NCI-H69 (cell line): ENCODE measurements at places on chromosomes 3 and 15.
A peak's percentile ranks its signal among the peaks of the same experiment; 100 is the strongest.

DNA sequence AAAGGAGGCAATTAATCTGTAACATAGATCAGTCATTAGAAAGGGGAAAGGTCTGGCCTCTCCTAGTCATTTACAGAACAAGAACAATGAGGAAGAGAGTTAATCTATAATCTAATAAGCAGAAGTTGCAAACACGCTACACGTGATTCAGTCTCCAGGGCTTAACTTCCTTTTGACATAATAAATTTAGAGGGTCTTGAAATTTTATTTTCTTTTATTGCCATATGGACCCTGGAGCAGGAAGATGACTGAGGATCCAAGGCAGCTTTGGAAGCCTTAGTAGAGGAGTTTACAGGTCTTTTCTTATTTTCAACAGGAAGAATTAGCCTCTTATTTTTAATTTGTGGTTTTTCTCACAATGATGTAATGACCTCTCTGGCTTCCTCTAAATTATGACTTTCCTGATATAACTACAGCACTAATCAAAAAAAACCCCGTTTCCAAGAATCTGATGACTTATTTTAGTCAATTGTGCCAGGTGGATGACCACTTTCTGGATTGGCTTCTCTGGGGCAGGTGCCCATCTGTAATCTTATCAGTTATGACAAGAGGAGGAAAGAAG, 32.2 kb downstream of the ADGRG7 start:
- no peak for DNase-seq

- DNase-seq: no peak
These were observed 412.7 kb downstream of the OCA2 start for GRCh38 chr15:27686369-27686768.

- no peak for DNase-seq
These were observed 280.1 kb downstream of the ERC2 start for GRCh38 chr3:56188201-56188600.

DNA sequence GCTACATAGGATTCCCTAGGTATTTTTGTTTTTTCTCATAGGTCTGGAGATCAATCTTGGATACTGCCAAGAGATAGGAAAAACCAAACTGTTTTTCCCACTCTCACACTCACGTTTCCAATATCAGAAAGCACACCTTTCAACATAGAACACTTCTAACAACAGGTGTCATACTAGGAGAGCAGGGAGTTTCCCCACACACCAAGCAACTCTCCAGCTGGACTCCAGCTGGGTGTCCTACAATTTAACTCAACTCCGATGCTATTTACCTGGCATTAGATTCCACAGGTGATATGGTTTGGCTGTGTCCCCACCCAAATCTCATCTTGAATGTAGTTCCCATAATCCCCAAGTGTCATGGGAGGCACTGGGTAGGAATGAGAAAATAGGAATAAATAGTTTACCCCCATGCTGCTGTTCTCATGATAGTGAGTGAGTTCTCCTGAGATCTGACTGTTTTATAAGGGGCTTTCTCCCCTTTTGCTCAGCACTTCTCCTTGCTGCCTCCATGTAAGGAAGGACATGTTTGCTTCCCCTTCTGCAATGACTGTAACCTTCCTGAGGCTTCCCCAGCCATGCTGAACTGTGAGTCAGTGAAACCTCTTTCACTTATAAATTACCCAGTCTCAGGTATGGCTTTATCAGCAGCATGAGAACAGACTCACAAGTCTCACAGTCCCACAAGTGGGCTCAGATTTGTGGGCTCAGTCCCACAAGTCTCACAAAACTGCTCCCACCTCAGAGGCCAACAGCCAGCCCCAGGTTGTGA, 354.5 kb upstream of the THBS1 start:
- no peak for DNase-seq

DNA sequence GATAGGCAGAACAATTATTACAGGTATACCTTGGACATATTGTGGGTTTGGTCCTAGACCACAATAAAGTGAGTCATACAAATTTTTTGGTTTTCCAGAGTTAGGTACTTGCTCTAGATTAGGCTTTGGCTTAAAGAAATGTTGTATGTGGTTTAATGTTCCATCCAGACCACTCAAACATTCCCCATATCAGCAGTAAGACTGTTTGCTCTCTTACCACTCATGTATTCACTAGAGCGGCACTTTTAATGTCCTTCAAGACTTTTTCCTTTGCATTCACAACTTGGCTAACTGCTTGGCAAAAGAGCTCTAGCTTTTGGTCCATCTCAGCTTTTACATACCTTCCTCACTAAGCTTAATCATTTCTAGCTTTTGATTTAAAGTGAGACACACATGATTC, 250.5 kb upstream of the SETMAR start:
- no peak for DNase-seq

DNA sequence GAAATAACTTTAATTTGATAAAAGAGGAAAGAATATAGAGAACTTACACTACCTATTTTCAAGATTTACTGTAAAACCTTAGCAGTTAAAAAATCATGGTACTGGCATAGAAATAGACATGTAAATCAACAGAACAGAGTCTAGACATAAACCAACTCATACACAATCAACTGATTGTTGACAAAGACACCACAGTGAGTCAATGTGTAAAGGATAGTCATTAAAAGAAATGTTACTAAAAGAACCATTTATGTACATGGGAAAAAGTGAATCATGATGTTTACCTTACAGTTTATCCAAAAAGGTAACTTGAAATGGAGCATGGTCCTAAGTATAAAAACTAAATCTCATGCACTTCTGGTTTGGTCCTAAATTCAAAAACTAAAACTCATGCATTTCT, 847.4 kb downstream of the IGSF11 start:
- DNase-seq: no peak

DNA sequence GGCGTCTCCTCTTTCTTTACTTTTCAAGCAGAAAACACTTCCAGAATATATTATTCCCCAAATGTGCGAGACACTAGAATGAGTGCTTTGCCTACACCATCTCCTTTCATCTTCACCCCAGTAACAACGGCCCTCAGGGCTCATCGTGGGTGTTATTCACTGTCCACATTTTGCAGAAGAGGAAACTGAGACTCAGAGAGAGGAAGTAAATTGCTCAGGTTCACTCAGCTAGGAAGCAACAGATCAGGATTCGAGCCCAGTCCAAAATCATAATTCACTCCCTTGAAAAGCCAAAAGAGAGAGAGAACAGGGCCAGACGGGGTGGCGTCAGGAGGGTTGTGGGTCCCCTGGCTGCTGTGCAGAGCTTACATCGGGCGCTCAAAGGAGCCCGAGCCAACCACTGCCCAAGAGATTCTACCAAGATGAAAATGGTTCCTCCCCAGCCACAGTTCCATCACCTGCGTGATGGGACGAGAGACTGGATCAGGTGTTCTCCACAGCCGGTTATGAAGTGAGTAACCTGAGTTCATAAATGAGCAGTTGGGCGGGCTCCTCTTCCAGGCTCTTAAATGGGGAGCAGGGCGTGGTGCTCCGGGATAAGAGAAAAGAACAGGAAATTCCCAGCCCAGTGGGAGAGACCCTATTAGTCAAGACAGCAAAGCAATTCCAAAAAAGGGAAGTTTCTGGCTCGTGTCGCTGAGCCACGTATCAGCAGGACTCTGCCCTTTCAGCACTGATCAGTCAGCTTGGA, 48.6 kb upstream of the FLNB start:
- DNase-seq: peak; percentile 69

- DNase-seq: peak; percentile 35
These were observed 302.5 kb downstream of the OCA2 start for GRCh38 chr15:27796405-27797320.

DNA sequence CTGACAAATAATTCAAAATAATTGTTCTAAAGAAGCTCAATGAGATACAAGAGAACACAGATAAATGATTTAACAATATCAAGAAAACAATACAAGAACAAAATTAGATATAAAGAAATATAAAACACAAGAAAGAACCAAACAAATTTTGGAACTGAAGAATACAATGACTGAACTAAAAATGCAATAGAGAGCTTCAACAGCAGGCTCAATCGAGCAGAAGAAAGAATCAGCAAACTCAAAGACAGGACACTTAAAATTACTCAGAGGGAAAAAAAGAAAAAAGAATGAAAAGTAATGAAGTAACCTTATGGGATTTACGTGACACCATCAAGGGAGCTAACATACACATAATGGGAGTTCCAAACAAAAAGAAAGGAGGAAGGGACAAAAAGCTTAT, 32.1 kb downstream of the CCDC54 start:
- DNase-seq: no peak

- DNase-seq: peak; percentile 56
These were observed 7.0 kb upstream of the BMF start for GRCh38 chr15:40115670-40116093.

DNA sequence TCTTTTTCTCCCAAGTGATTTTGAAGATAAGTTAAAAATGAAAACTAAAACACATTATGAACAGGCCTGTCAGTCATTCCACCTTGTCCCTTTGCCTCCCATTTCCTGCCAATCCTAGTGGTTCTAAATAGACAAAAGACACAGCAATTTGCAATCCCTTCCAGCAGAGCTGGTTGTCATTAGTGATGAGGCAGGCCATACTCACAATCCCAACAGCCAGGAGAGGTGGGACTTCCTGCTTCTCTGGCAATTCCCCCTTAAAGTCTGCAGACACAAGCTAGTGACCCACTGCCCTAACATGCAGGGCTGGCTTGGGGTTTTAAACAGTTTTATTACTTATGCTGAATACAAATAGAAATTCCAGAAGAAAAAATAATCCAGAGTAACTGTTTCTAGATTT, 38.4 kb upstream of the RBP1 start:
- peak; percentile 79 for DNase-seq

- DNase-seq: no peak
These were observed 169.2 kb upstream of the ATP10A start for GRCh38 chr15:26032162-26032846.

DNA sequence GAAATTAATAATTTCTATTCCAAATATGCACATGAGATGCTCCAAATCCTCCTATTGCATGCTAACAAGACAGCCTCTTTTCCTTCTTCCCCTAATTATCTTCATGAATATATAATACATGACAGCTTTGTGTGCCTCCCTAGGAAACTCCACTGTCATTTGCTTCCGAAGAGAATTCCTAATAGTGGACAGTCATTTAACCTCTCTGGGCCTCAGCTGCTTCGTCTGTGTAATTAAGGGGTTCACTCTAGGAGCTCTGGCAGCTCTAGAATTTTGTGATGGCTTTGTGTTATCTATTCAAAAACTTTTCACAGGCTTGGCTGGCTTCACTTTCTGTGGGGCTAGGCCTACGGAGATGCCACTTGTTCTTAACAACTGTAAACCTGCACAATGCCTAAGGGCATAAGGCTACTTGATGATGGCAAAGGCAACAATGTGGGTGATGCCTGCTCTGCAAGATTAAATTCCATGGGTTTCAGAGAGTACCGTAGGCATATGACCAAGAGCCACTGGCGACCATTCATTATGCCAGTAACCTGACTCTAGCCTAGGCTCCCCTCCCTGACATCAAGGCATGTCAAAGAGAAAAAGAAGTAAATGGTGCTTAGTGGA, 333.8 kb upstream of the UMPS start:
- DNase-seq: peak; percentile 82

- no peak for DNase-seq
These were observed 46.0 kb upstream of the SLC6A1 start for GRCh38 chr3:10946526-10946925.

DNA sequence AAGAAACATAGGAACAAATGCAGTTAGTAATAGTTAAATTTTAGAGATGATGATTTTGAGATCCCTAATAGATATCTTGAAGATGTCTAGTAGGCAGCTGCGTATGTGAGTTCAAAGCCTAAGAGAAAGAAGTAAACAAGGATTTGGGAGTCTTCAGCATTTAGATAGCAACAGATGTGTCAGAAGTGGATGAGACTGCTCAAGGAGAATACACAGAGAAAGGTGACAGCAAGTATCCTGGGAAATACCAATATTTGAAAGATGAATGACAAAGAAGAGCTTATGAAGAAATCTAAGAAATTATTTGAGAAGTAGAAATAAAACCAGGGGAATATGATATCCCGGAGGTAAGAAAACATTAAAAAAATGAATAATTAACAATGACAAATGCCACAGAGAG, 130.9 kb downstream of the PCCB start:
- no peak for DNase-seq

DNA sequence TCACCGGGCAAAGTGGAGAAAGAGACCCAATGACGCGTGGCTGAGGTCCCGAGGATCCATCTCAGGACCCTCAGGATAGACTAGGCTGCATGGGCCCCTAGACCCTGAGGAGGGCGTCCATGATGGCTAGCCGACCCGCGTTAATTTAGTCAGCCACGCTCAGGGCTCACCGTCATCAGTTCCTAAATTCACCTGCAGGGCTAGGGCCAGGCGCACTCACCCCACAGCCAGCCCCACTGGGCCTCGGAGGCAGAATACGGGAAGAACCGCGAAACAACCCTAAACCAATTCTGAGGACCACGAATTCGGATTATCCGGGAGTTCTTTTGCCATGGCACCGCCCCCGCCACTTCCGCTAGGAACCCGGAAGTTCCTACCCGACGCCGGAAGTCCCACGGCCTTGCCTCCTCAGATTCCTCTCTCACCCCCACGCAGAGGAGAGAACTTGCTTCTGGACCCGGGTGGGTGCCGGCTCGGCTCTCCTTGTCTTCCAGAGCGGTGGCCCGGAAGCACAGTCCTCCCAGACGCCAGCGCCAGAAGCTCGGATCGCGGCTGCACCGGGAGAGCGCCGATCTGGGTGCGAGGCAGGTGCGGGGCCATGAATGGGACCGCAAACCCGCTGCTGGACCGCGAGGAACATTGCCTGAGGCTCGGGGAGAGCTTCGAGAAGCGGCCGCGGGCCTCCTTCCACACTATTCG, at the start of the genes EAF1 and METTL6:
Gene EAF1 (plus strand): TSS at position 417 of the 699 bp plus-strand sequence. CDS start 182 bp downstream, at position 599.
Gene METTL6 (minus strand): TSS at position 363 of the 699 bp plus-strand sequence. CDS start 1,033 bp downstream, outside the sequence.
- peak; percentile 84 for DNase-seq

GRCh38 chr3:171320750-171321558, 139.3 kb downstream of the TNIK start:
- no peak for DNase-seq

- DNase-seq: no peak
These were observed 99.4 kb downstream of the ALCAM start for GRCh38 chr3:105466072-105466471.

DNA sequence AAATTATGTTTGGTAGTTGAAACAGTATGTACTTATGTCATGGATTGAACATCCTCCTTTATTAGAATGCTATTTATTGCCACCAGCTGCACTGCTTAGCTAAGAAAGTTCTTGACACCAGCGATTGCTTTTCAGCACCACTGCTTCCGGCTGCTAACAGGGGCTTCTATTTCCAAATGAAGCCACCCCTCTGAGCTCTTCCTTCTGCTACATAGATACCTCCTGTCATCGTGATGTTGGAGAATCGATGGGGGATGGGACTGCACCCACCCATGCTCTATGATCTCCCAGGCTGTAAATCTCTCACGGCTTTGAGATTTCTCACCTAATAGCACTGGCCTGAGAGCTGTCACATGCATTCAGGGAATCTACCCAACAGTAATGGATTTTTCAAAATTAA, 259.2 kb downstream of the MEIS2 start:
- peak; percentile 85 for DNase-seq
